Vagina (tissue), 2 donors: ENCODE measurements at places on chromosomes 6 and 20. TPM values are rescaled to one million over a fixed set of nuclear protein-coding genes. Genes with fewer than 3 reads are reported as not detected.

The OPRM1 gene
- total RNA-seq: 0.98 TPM

The SAMD5 gene
- 3.2 TPM for total RNA-seq

The EZR gene
- 99.7 TPM for total RNA-seq

The CASS4 gene
- total RNA-seq: 0.74 TPM

DNA sequence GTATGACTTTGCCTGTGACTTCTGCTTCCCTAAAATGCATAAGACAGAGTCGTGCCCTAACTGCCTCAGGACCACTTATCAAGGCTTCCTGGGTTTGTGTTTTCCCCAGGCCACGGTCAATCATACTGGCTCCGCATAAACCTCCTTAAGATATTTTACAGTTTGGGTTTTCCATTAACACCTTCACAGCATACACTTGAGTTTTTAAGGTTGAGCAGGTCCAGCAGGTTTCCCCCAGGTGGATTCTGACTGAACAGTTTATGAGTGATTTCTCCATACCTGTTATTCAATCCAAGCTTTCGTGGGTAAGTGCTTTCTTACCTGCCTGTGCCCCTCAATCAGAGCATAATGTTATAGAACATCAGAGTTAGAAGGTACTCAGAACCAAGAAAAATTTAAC is 39.3 kb downstream of the NINL start:
- DNase-seq: no peak

DNA sequence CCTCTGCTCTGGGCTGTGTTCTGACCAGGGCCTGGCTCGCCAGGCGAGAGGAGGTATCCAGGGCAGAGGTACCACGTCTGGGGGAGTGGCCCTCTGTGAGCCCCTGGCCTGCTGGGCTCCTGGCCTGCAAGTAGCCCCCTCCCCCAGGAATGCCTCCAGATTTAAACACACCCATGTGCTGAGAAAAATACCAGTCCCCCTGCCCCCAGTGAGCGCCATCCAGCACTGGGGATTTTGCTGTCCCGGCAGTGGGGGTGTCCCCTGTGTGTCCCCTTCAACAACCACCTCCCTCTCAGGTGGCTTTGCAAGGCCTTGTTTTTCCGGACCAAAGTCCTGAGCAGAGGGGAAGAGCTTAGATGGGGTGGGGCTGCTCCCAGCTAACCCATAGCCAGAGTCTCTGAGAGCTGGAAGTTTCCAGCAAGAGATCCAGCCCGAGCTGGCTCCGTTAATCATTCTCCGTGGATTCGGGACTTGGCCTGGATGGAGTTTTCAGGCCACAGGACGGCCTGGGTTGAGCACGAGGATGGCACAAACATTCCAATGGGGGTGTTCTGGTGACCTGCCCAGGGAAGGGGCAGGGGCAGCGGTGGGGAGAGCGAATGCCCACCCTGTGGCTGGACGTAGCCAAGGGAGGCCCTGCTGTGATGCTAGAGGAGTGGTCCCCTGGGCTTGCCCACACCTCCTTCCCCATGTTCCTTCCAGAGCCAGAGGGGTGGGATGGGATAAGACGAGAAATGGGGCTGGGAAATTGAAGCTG is 29.0 kb downstream of the PCK1 start:
- no peak for DNase-seq
